ENCODE measurements at places on chromosomes 11 and 22. TPM values are rescaled to one million over a fixed set of nuclear protein-coding genes. Genes with fewer than 3 reads are reported as not detected.

Gene CNIH2
- total RNA-seq: 1.1 TPM

DNA sequence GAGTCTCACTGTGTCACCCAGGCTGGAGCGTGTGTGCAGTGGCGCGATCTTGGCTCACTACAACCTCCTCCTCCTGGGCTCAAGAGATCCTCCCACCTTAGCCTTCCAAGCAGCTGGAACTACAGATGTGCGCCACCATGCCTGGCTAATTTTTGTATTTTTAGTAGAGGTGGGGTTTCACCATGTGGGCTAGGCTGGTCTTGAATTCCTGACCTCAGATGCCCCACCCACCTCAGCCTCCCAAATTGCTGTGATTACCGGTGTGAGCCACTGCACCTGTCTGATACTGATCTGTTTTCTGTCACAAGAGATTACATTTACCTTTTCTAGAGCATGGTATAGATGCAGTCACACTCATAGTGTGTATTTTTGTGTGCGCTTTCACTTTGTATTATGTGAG is 11.6 kb downstream of the ATG13 start:
- no peak for DNase-seq

DNA sequence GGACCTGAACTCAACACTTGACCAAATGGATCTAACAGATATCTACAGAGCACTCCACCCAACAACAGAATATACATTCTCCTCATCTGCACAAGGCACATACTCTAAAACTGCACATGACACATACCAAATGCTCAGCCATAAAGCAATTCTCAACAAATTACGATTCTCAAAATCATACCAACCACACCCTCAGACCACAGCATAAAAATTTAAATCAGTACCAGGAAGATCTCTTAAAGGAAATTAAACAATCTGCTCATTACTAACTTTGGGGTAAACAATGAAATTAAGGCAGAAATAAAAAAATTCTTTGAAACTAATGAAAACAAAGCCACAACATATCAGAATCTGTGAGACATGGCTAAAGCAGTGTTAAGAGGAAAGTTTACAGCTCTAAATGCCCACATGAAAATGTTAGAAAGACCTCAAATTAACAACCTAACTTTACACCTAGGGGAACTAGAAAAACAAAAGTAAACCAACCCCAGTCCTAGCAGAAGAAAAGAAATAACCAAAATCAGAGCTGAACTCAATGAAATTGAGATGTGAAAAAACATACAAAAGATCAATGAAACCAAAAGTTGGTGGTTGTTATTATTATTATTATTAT is 37.2 kb downstream of the TMEM123 start:
- DNase-seq: no peak

Gene HPS5
- 13.5 TPM for total RNA-seq

DNA sequence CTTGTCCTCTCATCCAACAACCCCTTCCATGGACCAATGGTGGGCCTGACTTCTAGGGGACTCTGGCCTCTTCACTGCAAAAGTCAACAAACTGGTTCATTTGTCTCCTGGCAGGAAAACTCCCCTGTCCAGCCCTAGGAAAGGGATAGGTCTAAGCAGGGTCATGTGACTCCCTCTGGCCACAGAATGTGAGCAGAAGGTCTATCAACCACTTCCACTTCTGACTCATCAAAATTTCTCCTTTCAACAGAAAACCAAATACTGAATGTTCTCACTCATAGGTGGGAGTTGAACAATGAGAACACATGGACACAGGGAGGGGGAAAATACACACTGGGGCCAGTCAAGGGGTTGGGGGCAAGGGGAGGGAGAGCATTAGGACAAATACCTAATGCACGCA is 1.3 kb upstream of the ISX start:
- DNase-seq: no peak

Gene CALCA
- not detected for total RNA-seq

DNA sequence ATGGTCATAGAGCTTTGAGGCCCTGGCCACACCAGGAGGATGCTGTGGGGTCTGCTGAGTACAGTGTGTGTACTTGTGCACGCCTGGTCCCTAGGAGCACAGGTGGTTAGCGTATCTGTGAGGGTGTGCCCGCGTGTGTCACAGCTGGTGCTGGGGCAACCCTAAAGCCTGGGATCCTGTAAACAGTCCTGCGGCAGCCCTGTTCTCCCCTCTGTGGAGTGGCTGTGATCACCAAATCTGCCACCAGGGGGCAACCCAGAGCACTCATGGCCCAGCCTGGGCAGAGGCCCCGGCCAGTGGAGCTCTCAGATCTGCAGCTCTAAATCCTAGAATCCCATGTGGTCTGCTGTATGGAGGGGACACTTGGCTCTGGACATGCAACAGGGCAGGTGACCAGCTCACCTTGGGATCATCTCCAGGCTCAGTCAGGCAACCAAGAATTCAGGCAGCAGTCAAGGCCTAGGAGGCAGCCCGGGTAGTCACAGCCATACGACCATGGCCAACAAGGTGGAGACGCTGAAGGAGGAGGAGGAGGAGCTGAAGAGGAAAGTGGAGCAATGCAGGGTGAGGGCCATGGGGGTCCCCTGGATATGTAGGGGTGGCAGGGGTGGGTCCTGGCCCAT is 3.9 kb downstream of the SH3BP1 start:
- DNase-seq: peak; percentile 86

DNA sequence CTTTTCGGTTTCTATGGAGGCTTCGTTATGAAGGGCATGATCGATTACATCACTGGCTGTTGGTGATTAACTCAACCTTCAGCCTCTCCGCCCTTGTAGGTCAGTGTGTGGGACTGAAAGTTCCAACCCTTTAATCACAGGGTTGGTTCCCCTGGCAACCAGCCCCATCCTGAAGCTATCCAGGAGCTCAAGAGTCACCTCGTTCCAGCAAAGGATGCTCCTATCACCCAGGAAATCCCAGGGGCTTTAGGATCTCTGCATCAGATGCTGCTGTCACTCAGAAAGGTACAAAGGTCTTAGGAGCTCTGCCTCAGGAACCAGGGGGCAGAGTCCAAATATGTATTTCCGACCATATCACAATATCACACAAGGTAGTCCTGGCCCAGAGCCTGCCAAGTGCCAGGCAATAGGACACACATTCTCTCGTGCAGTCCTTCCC is 123.5 kb upstream of the PARVA start:
- DNase-seq: peak; percentile 74

- no peak for DNase-seq
These were observed 266.4 kb upstream of the NCAM1 start for GRCh38 chr11:112694813-112695212.
